Stimulated activated CD4-positive, alpha-beta T cell treated with anti-CD3 and anti-CD28 coated beads, Interleukin-12 subunit alpha, Interleukin-12 subunit beta, amount 100 ng/mL, for 24 hours (primary cell): ENCODE measurements at places on chromosomes 12 and 14.

DNA sequence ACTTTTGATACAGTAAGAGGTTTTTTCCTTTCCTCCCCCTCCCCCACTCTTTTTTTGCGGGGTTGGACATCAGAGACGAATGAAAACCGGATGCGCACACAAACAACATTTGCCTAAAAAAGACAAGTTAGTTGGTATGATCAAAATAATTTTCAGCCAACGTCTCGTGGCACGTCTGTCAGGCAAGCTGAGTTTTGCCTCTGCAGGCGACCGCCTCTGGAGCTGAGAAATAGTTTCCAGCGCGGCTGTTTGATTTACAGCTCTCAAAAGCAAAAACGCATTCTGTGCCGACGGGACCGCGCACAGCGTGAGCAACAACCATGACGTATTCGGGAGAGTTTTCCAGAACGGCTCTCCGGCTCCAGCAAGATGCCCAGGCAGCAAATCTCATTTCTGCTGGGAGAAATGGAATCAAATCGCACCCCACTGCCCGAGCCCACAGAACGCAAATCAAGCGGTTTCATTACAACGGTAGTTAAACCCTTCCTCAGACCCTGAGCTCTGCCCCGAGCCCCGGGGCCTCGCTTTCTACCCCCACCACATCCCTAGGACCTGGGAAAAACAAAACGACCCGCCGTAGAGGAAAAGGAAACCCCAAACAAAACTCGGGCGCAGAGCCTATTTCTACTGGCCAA is 14.2 kb upstream of the CALM1 start:
- peak; percentile 55 for DNase-seq

DNA sequence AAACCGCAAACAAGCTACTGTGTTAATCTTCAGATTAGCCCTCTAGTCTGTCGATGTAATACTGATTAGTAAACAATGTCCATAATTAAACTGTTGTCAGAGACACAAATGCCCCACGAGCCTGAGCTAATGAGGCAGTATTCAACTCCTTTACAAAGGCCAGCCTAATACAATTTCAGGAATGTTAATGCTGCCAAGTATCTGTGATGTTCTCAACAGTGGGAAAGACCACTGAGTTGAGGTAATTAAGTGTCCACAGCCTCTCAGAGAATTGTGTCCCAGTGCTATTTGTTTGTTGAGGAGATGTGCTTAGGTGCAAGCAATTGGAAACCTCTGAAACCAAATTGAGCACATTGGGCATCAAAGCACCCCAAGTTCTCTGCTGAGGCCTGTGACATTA is 139.4 kb upstream of the CDKN3 start:
- no peak for DNase-seq

DNA sequence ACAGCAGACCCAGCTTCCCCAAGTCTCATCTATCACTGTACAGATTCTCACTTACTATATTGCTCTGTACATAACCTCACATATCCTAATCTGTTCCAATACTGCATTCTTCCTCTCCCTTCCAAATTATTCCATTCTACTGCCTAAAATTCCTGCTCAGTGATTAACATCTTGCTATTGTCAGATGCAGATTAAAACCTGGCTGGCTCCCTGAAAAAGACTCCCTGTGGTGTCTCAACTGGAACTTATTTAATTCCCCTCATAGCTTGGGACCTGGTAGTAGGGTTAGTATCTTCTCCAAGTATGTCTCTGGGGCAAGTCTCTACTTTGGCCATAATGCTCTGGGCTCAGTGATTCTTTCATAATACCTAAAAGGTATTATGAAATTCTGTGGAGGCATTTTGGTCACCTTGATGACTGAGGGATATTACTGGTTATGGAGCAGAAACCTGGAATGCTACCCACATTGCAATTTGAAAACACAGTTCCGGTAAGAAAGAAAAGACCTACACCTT is 55.8 kb downstream of the PAWR start:
- DNase-seq, result no peak

- no peak for DNase-seq
Observed at GRCh38 chr12:9328065-9328464, 119.9 kb upstream of the PZP start.

DNA sequence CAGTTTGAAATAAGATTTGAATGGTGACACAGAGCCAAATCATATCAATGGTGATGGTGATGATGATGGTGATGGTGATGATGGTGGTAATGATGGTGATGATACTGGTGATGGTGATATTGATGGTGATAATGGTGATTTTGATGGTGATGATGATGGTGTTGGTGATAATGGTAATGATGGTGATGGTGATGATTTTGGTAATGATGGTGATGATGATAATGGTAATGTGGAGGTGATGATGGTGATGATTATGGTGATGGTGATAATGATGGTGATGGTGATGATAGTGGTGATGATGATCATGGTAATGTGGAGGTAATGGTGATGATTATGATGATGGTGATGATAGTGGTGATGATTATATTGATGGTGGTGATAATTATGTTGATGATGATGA is 311.9 kb upstream of the SFSWAP start:
- no peak for DNase-seq

- DNase-seq, result no peak
Observed at GRCh38 chr14:22650960-22651521, 6.9 kb upstream of the OR6J1 start.

- no peak for DNase-seq
Observed at GRCh38 chr12:122982963-122983788, 2.7 kb downstream of the ARL6IP4 start.

GRCh38 chr12:103832048-103832997 is 8.7 kb downstream of the NT5DC3 start:
- DNase-seq, result no peak

- no peak for DNase-seq
Observed at GRCh38 chr12:115223322-115223721, 539.3 kb upstream of the TBX3 start.

DNA sequence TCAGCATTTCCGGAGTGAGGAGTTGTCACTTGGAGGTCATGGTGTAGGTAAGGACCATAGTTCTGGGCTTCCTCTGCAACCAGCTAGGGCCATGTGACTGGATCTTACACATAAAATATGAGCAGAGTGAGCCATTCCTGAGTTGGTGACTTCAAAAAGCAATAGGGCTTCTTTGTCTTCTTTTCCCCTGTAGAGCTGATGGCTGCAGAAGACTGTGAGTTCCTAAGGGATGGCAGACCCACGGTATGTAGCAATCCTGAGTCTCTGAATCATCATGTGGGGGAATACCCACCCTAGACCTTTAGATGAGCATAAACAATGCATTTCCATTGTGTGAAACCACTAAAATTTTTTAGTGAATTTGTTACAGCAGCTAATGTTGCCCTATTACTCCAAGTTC is 151.1 kb upstream of the TBX3 start:
- DNase-seq, result no peak

DNA sequence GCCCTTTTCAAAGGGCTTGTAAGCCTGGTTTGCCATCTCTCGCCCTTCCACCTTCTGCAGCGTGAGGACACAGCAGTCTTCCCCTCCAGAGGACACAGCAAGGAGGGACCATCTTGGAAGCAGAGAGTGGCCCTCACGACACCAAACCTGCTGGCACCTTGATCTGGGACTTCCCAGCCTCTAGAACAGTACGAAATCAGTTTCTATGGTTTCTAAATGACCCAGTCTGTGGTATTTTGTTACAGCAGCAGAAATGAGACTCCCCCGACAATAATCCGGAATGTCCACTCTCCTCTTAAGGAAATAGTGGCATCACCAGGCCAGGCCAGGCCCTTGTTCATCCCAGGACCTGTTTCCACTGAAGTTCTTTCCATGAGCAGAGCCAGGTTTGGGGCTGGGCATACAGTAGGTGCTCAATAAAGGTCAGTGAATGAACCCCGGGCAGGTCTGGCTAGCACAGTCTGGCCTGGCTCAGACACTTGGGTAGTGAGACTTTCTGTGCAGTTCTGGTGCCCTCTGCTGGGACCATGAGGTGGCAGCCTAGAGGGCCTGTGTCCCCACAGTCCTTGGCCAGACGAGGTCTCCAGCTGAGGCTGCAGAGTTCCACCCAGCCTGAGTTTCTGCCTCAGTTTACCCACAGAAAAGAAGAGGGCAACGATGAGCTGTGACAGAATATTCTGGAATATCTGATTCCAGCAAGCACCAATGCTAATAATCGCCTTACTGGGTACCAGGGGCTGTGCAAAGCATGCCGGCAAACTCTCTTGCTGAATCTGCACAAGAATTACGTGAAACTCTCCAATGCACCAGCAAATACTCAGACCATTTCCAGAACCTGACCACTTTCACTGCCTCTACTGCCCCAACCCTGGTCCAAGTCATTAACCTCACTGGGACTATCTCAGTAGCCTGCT is 14.0 kb downstream of the ABCB9 start:
- DNase-seq, result peak; percentile 61

GRCh38 chr12:19763488-19763887 is 324.2 kb downstream of the AEBP2 start:
- DNase-seq, result no peak

- no peak for DNase-seq
Observed at GRCh38 chr12:13101821-13102375, 1.6 kb downstream of the GSG1 start.

DNA sequence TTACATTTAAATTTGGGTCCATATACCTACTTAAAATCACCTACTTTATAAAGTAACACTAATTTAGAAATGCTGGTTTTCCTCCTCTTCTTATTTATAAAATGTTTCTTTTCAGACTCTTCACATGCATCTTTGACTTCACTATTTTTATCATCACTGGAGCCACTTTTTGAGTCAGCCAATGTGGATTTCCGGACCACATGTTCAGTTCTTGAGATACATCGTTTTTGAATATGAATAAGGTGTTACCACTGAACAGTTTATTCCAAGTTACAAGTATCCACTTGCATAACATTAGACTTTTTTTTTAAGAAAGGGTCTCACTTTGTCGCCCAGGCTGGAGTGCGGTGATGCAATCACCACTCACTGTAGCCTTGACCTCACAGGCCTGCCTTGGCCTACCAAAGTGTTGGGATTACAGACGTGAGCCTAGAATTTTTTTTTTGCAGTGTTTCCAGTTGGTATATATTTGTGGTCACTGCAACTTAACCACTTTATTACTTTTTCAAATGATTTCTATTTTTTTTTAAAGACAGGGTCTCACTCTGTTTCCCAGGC is 5.7 kb downstream of the FNTB start:
- DNase-seq, result no peak

- DNase-seq, result no peak
Observed at GRCh38 chr12:24661657-24662096, 287.2 kb downstream of the BCAT1 start.

- no peak for DNase-seq
Observed at GRCh38 chr14:51792809-51793208, 67.6 kb upstream of the GNG2 start.

DNA sequence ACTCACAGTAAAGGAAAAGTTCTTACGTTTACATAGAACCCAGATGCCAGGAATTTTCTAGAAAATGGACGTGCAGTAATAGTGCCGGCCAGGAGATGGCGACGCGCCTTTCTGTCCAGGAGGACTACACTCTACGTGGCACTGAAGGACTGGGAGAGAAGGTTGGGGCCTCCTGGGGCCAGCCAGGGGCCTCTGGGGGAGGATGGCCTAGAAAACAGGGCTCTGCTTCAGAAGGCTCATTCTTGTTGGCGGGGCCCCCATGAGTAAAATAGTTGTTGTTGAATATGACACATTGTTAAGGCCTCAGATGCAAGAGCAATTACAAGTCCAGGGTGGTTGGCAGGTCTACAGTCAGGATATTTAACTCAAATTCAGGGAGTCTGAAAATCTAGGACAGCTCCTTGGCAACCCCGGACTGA is 120.1 kb upstream of the MAX start:
- DNase-seq, result peak; percentile 33

DNA sequence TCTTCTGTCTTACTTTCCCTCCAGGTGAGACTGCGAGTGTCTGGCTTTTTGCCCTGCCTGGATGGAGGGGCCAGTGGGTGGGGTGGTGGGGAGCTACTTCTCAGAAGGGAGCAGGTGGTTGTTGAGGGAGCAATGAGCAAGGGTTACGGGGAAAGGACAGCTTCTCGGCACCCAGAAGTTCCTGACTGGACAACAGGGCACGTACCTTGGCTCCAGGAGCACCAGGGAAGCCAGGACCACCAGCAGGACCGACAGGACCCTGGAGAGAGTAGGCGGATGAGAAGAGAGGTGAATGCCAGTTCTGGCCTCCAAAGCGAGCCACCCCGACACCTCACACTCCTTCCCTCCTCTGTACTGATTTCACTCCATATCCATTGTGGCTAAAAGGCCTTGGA is 15.3 kb downstream of the COL2A1 start:
- DNase-seq, result no peak

DNA sequence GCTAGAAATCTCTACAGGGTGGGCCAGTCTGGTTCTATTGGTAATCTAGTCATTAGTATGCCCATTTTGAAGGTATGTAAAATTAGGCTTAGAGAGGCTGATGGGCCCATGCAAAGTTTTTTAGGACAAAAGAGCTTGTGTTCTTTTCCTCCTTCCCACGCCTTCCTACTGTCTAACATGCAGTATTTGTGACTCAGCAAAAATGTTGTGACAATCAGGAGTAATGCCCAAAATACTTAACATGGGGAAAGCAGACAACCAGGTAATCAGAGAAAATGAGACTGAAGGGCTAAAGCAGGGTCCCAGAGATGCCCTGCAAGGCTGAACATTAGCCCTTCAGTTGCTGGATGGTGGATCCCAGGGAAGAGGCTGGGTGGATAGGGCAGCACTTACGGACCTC is 437.9 kb downstream of the BCL11B start:
- no peak for DNase-seq

DNA sequence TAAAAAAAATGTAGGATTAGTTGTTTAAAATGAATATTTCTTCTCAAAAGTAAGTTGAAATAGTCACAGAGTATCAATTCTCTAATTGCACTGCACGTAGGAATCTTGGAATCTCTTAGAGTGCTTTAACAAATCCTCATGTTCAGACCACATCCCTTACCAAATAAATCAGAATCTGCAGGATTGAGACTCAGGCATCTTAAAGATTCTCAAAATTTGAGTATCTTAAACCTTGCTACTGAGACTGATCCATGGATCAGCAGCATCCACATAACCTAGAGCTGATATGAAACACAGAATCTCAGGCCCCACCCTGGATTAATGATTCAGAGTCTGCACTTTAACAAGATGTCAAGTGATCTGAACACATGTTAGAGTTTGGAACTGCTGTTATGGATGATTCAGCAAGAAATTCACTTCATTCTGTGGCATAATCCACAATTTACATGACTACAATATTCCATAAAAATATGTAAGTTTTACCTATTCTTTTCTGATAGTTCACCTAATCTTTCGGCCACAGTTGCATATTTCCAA is 58.7 kb downstream of the ADAMTS20 start:
- no peak for DNase-seq

- DNase-seq, result no peak
Observed at GRCh38 chr12:107115119-107115518, 21.8 kb upstream of the CRY1 start.

- DNase-seq, result no peak
Observed at GRCh38 chr12:54159140-54159539, 29.6 kb downstream of the SMUG1 start.
